ENCODE measurements at places on chromosomes 7 and 10. TPM values are rescaled to one million over a fixed set of nuclear protein-coding genes. Genes with fewer than 3 reads are reported as not detected.

- peak; percentile 3 for DNase-seq
Observed at GRCh38 chr7:117458977-117459583, 20.7 kb upstream of the CFTR start.

DNA sequence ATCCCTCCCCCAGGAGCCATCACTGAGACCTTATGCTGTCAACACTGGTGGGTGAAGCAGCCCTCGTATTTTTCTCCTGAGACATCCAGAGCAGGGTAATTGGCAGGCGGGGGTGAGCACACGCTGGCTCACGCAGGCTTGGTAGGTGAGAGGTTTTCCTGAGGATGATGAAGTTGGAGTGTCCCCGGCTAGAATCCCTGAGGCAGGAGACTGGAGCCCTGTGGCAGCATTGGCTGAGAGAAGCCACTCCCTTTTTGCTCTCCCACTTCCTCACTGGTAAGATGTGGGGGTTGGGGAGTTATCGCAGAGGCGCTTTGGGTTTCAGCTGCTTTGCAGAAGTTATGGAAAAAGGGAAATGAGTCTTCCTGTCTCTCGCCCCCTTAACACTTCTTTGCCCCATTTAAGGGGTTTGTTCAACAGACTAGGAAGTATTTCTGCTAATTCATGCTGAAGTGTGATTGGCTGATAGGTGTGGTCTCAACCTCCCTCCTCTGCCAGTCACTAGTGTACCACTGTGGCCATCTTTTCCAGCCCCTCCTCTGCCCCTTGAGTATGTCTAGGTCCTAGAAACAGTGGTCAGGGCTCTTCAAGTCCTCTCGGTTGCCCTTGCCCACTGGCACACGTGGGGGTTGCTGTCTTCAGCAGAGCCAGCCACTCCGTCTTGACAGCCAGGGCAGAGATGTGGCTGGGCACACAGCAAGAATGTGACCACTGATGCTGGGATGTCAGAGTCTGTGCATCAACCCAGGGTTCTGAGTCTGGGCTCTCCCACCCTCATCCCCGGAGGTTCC lies 5.7 kb downstream of the ARPC1B start:
- no peak for DNase-seq

- no peak for DNase-seq
Observed at GRCh38 chr7:919924-920341, 34.5 kb downstream of the ADAP1 start.

- no peak for DNase-seq
Observed at GRCh38 chr10:76002262-76002854, 570.9 kb downstream of the LRMDA start.

DNA sequence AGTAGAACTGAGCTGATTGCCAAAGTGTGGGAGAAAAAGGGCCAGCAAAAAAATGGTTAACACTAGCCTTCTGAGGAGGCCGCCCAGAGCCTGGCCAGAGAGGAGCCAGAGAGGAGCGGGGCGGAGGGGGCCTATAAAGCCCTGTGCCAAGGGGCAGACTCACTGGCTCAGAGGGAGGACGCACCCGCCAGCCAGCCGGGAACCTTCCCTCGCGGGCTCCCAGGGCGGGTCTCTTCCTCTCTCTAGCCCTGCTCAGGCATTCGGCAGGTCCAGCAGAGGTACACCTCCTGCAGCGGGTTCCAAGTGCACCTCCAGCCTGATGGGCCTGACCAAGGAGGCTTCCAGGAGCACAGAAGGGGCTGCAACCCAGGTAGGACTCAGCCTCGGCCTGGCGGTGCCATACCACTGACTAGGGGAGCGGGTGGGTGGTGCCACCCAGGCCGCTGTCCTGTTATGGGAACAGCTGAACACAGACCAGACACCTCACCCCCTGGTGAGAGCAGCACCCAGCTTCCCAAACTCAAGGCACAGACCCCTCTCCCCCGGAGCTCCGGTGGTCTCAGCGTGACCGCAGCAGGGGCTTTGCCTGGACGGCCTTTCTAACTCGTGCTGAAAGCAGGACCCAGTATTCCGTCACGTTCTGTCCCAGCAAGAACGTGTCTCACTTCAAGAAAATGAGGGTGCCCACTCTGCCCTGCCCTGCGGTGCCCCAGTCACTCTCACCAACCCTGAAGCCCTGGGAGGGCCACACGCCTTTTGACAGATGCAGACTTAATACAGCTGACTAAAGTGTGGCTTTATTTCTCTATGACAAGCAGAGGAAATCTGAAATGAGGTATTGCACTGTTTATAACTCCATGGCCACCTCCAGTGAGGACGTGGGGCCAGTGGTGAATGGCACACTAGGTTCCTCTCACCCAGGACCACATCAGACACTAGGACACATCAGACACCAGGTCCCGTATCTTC lies at the start of gene GPER1:
Gene GPER1, plus strand, starts transcription at position 162 of the 969 bp plus-strand sequence. CDS start 3,616 bp downstream, outside the sequence.
- DNase-seq = no peak

GRCh38 chr10:124231168-124232155 lies 138.1 kb upstream of the CHST15 start:
- DNase-seq = no peak

- DNase-seq = no peak
Observed at GRCh38 chr10:32263300-32263699, 83.7 kb downstream of the EPC1 start.

- no peak for DNase-seq
Observed at GRCh38 chr7:5614600-5614999, 166.9 kb downstream of the RNF216 start.

DNA sequence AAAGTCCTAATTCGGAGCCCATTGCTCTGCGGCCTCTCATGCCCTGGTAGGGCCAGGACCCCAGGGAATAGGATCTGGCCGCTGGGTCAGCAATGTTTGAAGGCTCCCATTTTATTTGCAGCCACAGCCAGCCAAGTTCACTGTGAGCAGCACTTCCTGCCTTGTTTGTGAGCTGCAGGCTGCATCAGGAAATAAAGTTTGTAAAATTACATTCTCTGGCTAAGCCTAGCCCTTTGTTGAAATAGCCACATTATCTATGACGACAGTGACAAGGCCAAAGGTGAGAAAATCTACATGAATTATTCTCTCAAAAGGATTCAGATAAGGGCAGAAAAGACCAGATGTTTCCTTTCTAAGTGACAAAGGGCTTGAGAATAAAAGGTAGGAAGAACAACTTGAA lies 23.7 kb upstream of the ITGB1 start:
- DNase-seq = no peak

DNA sequence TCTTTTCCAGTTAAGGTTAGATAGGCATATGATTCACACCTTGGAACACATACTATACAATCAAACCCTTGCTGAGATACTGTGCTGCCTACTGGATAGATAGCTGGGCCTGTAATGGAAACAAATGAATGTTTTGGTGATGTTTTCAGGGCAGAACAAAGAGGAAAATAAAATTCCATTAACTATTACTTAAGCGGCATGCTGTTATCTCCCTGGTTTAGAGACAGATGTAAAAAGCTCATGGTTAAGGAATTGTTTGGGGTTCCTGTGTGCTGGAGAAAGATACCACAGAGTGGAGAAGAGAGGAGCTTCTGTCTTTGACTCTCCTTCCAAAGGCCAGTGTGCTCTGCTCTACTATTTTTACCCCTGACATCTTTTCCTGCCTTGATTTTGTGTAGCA lies 341.1 kb downstream of the PLXDC2 start:
- DNase-seq = no peak

GRCh38 chr7:120951826-120952225 lies 1.2 kb downstream of the ING3 start:
- no peak for DNase-seq

GRCh38 chr7:424961-425793 lies 94.5 kb downstream of the PDGFA start:
- DNase-seq = no peak

DNA sequence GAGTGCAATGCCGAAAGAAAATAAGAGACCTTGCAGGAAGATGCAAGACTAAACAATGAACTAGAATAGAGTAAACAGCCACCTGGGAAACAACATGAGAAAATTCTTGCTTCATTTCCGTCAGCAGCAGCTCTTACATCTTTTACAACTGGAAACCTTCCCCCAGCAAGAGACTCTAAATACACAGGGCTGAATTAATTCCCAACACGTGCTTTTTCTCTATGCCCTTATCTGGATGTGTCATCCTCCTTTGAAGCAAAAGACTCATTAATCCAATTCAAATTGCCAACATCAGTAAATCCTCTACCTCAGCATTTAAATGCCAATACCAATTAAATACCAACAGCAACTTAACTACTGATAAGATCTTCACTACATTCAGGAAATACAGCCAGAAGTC lies 99.0 kb upstream of the PDE1C start:
- DNase-seq = no peak

DNA sequence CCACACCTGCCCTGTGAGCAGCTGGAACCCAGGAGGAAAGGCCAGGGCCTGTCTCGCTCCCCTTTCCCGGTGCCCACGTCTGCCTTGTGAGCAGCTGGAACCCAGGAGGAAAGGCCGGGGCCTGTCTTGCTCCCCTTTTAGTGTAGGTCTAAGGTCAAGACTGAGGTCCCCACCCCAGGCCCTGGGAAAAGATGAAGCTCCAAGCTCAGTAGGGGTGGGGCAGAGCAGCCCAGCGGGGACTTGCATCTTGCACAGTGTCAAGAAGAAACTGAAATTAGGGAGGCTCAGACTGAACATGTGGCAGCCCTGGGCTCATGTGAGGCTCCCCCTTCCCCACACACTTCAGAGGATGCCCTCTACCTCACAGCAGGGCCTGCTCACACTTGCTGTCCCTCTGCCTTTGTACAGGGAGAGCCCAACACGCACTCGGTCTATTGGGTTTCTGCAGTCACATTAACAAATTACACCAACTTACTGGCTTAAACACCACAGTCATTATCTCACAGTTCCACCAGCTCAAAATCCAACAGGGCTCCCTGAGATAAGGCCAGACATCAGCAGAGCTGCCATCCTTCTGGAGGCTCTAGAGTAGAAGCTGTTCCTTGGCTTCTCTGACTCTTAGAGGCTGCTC lies 12.4 kb downstream of the POLL start:
- no peak for DNase-seq

DNA sequence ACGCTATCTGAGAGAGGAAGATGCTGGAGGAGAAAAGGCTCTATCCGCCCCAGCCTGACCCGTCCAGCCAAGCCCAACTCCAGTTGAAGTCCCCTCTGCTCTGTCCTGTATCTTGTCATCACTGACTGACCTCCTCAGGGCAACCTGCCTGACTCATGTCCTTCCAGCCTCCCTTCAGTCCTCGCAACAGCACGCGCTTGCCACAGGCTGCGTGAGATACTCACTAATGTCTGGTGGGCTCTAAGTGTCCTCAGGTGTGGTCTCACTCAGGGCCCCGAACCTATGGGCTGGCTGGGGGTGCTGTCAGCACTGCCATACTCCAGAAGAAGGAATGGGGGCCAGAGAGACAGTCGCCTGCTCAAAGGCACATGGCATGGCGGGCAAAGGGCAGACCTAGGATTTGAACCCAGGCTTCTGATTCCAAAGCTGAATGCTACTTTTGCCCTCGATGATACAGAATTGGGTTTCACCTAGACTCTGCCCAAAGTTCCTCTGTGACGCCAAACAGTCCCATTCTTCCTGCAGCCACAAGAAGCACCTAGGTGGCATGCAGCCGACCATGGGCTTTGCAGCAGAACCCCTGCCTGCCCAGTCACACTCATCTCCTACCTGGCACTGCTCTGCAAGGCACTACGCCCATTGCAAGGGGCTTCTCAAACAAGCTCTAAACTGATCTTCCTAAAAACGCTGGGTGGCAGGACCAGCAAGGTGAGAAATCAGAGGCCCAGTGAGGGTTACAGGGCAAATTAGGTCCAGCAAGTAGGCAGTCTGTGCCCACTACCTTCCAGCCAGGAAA lies 8.5 kb downstream of the FAM53B start:
- DNase-seq = no peak

DNA sequence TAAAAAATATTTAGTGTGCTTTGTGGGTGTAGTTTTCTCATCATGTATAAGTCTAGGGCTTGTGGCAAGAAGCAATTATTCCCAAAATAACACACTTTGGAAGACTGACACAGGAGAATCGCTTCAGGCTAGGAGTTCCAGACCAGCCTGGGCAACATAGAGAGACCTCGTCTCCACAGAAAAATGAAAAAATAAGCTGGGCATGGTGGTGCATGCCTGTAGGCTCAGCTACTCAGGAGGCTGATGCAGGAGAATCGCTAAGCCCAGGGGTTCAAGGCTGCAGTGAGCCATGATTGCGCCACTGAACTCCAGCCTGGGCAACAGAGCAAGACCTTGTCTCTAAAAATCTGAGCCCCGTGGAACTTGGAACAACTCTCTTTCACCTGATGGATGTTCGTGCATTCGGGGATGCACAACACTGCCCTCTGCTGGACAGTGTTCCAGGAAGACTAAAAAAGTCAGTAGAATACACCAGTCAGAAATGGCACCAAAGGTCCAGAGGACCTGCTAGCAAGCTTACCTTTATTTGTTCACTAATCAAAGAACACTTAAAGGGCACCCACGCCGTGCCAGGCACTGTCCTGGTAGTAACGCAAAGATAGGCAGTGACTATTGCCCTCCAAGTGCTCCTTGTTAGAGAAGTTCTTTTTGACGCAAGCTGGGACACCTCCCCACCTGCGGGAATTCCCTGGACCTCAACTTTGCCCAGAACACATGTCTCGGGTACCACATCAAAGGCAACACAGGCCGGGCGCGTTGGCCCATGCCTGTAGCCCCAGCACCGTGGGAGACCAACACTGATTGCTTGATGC lies 81.9 kb upstream of the CALN1 start:
- peak; percentile 57 for DNase-seq

DNA sequence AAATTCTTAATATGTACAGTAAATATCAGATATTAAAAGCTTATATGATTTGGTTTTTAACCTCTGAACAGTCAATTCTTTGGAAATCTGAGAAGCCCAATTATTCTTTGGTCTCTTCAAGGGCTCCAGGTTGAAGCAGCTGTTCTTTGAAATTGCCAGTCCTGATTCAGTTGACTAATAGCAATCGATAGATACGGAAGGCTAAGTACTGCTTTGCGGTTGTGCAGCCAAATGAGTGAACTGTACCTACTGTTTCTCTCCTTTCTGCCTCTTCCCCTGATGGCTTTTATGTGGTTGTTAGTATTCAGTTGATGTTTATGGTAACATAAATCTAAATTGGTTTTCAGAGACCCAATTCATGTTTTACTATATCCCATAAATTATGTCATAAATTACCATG lies 103.1 kb upstream of the RPA3 start:
- DNase-seq = no peak

GRCh38 chr10:46309511-46310142 lies 22.8 kb downstream of the ANTXRL start:
- no peak for DNase-seq

GRCh38 chr10:129381741-129382140 lies 85.3 kb upstream of the MGMT start:
- peak; percentile 53 for DNase-seq

- no peak for DNase-seq
Observed at GRCh38 chr10:30046476-30046875, 12.9 kb downstream of the JCAD start.

The GRID2IP gene
- polyA plus RNA-seq = 0.12 TPM

The NEBL gene
- polyA plus RNA-seq = 1.2 TPM

The SPAM1 gene
- polyA plus RNA-seq = not detected

The CLEC2L gene
- polyA plus RNA-seq = 2.2 TPM

The TRDMT1 gene
- polyA plus RNA-seq = 7.4 TPM

The TMEM270 gene
- polyA plus RNA-seq = not detected

The LHFPL3 gene
- polyA plus RNA-seq = 0.33 TPM

The PRR15 gene
- not detected for polyA plus RNA-seq

The FFAR4 gene
- polyA plus RNA-seq = not detected

The COL26A1 gene
- 1.5 TPM for polyA plus RNA-seq

The TBXAS1 gene
- polyA plus RNA-seq = not detected

The ZNF503 gene
- 8.4 TPM for polyA plus RNA-seq

The VSTM4 gene
- 39.7 TPM for polyA plus RNA-seq

The EBLN1 gene
- polyA plus RNA-seq = not detected
